ENCODE measurements at places on chromosomes 3 and 15.

DNA sequence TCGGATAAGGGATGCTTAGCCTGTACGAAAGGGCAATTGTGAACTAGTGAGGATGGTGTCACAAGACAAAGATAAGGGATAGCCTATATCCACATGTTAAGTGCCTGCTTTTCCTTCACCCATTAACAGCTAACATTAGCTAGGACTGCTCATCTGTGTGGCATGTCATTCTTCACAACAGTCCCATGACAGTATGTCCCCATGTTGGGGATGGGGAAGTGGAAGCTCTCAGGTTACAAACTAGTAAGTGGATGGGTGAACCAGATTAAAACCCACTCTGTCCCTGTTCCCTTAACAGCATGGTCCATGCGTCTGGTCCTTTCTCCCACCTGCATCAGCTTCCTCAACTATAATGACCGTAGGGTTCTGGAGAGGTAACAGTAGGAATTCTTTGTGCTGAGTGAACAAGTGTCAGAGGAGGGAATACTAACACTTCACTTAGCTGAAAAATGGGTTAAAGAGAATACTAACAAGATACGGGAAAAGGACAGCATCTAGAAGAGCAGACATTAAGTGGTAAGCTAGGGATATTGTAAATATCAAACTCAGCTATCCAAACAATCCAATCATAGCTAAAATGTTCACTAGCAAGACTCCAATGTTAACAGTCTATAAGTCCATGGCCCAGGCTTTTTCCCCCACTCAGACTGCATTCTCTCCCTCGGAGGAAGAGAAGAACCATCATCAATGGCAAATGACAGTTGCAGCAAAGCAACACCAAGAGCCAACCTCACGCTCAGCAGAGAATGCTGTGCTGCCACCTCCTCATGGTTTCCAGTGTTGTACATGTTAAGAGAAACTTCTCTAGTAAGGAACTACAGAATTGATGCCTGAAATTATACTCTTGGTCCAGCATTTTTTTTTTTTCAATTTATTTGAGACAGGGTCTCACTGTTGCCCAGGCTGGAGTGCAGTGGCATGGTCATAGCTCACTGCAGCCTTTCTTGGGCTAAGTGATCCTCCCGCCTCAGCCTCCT lies 5.0 kb downstream of the RPLP1 start:
- no peak for DNase-seq

DNA sequence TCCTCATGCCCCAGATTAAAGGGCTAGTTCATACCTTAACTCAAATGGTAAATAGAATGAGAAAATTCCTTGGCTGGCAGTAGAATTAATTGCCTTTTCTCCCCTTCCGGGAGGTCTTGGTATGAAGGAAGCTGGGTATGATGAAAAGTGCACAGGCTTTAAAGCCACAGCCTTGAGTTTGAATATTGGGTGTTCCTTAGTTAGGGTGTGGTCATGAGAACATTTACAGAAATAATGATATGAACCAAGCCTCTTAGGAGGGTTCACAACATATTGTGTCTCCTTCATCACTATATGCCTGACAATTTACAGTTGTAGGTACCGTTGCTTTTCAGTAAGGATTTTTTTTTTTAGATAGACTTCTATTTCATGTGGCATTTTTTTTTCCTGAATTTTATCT lies 48.1 kb downstream of the PYDC2 start:
- DNase-seq: no peak

DNA sequence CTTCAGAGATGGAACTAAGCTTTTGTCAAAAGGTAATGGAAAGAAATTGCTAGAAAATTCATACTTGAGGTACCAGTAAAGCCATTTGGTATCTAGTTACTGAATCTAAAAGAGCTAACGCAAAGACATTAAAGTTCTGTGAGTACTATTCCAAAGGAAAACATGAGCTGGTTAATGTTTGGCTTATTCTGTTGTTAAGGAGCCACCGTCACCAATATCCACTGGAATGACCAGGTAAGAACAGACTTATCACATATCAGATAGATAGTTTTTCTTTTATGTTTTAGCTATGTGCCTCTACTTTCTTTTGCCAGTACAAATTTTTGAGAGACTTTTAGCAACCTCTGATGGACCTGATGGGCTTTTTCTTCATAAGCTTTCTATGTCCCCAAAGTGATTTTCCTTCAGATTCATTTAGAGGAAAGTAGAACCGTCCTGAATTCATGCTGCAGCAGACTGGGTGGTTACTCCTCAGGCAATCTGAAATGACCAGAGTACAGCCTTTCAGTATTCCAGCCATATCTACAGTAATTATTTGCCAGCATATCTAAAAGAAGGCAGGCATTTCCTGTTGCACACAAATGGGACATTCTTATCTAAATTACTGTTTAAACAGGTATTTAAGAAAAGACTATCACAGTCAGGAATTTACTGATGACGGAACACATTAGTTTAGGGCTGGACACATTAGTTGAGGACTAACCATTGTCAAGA lies 274.1 kb downstream of the MECOM start:
- no peak for DNase-seq

GRCh38 chr3:189563853-189564563 lies 67.2 kb upstream of the TP63 start:
- no peak for DNase-seq

DNA sequence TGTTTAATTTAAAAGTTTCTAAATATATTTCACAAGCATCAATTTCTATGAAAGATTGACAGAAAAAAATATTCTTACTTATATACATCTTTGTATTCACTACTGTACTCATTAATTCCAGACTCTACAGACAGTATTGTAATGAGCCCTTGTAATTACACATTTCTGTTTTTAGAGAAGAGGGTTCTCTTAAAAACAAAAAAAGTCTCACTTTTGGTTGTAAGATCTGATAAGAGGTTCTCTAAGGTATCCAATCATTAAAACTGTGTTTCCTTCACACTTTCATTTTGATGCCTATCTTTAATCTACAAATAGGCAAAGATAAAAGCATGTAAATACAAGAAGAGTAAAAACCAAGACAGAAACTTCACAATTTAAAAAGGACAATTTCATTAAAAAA lies 75.6 kb downstream of the FBXL22 start:
- DNase-seq: no peak

- no peak for DNase-seq
Measured at GRCh38 chr15:98568382-98569017, 79.8 kb upstream of the IGF1R start.

- no peak for DNase-seq
Measured at GRCh38 chr3:108378153-108378951, 82.0 kb downstream of the HHLA2 start.

DNA sequence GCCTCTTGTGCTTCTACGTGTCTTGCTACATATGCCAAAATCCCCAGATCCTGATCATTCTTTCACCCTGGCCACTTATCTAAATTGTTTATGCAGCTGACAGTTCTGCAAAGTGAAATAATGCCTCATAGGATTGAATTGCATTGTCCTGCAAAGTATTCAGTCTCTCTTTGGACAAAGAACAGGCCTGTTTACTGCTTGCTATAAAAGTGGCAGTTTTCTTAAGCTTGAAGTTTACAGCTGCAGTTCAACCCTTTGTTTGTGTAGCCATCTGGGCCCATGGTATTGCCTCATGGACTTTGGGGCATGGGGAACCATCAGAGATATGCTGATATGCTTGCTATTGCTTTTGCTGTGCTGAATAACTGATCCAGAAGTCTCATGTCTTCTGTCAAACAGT lies 523.2 kb downstream of the OTOL1 start:
- no peak for DNase-seq

GRCh38 chr3:148190441-148190990 lies 507.2 kb upstream of the AGTR1 start:
- DNase-seq: no peak

DNA sequence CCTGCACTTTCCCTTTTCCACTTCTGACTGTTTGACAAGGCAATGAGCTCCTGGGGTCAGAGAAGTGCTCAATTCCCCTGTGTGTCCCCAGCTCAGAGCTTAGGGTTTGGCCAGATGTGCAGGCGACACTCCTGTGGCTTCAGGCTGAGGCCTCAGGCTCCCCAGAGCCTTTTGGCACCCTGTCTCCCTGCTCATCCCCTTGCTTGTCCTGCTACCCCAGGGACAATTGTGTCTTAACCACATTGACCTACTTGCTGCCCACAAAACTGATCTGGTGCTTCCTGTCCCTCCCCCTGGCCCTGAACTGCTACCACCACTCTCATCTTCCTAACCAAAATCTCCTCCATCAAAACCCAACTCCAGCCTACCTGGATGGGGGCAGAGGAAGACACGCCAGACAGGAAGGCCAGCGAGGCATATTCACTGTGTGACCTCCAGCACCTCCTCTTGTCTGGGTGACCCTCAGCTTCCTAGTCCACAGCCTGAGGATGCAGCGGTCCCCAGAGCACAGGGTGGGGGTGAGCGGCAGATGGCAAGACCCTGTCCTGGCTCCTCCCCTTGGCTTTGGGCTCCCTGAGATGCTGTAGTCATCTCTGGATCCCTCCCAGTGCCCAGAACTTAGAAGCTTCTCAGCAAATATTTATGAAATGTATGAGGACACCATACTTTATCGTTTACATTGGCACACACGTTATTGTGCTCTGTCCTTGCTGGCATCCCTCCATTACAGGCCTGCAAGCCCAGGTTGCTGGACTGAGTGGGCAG lies 98.9 kb upstream of the SLC6A6 start:
- DNase-seq: no peak

DNA sequence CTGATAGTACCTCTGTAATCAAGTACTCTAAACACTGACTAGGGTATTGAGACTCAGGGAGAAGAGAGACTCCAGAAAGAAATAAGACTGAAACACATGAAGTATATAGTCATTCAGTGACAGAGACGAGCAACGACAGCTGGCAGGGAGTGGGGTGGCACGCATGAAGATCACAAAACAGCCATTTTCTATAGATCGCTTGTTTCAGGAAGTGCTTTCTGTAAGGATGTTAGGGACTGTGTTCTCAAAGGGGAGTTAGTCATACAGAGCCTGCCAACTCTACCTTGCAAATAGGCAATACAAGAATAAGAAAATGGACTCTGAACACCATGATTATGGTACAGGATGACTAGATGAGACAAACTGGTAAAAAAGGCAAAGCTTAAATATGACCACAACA lies 139.5 kb downstream of the TBL1XR1 start:
- no peak for DNase-seq

Data from DMS79 treated with DMSO at 0.1 percent for 48 hours (cell line).